Ovary (tissue), 10 donors: ENCODE measurements at places on chromosomes 4 and X. TPM values are rescaled to one million over a fixed set of nuclear protein-coding genes. Genes with fewer than 3 reads are reported as not detected.

DNA sequence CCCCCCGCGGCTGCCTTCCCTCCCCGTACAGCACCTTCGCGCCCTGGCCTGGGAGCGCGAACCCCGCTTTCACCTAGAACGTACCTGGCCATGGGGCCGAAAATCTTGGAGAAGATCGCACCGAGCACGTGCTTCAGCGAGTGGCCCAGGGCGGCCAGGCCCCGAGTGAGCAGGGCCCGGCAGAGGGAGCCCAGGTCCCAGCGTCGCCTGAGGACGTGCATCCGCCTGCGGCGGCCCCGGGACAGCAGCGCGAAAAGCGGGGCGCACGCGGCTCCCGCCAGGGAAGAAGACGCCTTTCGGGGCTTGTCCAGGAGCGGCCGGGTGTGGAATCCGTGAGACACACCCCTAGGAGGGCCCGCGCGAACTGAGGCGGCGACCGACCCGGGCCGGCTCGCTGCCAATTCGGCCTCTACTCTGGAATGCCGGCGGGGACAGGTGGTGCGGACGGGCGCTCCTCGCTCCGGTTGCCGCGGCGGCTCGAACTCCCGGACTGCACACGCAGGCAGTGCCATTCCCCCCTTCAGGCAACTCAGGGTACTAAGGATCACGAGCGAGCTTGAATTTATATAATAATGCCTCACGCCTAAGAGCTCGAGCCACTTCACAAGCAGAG, at the start of gene HS6ST2:
Gene HS6ST2 (minus strand): TSS at position 539 of the 613 bp plus-strand sequence.
- DNase-seq, result peak; percentile 43
- H3K27ac ChIP-seq, result peak within 1 kb of the TSS; percentile 58

The UGT2A3 gene
- total RNA-seq, result not detected

DNA sequence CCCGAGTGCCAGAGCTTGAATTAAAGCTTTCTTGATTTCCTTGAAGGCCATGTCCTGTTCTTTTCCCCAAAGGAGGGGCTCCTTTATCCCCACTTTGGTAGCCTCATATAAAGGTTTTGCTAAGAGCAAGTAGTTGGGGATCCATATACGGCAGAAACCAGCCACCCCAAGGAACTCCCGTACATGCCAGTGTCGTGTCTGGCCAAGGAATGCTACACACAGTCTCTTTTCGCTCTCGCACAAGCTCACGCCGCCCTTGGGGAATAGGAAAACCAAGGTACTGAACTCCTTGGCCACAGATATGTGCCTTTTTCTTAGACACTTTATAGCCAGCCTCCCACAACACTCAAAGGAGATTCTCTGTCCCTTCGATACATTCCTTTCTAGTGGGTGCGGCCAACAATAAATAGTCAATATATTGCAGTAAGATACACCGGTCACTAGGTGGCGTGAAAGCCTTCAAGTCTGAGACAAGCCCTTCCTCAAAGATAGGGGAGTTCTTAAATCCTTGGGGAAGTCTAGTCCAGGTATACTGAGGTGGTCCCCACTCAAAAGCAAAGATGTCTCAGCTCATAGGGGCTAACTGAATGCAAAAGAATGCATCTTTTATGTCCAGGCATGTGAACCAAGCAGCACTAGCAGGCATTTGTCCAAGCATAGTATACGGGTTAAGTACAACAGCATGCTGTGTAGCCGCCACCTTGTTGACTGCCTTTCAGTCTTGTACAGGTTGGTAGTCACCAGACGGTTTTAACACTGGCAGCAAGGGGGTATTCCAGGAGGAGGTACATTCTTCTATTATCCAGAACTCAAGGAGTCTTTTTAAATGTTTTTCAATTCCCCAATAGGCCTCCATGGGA, 57.8 kb upstream of the XAGE1B start:
- H3K36me3 ChIP-seq, result no peaks in the 10 kb centered on the region
- no peak overlapping the region for H3K4me3 ChIP-seq
- H3K4me1 ChIP-seq, result no peaks in the 10 kb centered on the region
- DNase-seq, result no peak

GRCh38 chrX:17824980-17825379, 36.1 kb downstream of the RAI2 start:
- peaks cover 2% of the 10 kb centered on the region for H3K4me1 ChIP-seq
- H3K27me3 ChIP-seq, result no peaks in the 10 kb centered on the region
- no peak overlapping the region for H3K27ac ChIP-seq

DNA sequence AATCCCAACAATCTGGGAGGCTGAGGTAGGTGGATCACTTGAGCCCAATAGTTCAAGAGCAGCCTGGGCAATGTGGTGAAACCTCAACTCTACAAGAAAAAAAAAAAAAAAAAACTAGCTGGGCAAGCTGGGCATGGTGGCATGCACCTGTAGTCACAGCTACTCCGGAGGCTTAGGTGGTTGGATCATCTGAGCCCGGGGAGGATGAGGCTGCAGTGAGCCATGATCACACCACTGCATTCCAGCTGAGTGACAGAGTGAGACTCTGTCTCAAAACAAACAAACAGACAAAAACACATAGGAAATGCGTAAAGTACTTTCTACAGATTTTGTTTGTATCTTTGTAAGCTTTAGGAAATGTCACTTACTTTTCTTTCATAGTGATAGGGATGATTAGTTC, 307.2 kb upstream of the NR3C2 start:
- H3K4me3 ChIP-seq, result no peak overlapping the region
- H3K27me3 ChIP-seq, result no peaks in the 10 kb centered on the region
- no peak for DNase-seq
- no peak overlapping the region for H3K27ac ChIP-seq
- H3K4me1 ChIP-seq, result no peaks in the 10 kb centered on the region

- H3K4me3 ChIP-seq, result no peak overlapping the region
- no peak overlapping the region for H3K27ac ChIP-seq
- no peaks in the 10 kb centered on the region for H3K4me1 ChIP-seq
- no peaks in the 10 kb centered on the region for H3K27me3 ChIP-seq
Observed at GRCh38 chr4:48315728-48316630, 25.4 kb upstream of the SLAIN2 start.
